ENCODE measurements at places on chromosomes 16 and 17. TPM values are rescaled to one million over a fixed set of nuclear protein-coding genes. Genes with fewer than 3 reads are reported as not detected.

The HOXB5 gene
- 10.5 TPM for polyA plus RNA-seq

The NUFIP2 gene
- 12.5 TPM for polyA plus RNA-seq

The GLYR1 gene
- polyA plus RNA-seq, result 39.3 TPM

The EEF2KMT gene
- 7.0 TPM for polyA plus RNA-seq

The SPECC1 gene
- polyA plus RNA-seq, result 19.2 TPM

The SOST gene
- not detected for polyA plus RNA-seq

The GCGR gene
- polyA plus RNA-seq, result 0.29 TPM

The HOXB7 gene
- polyA plus RNA-seq, result 27.0 TPM

The ALDOC gene
- 18.5 TPM for polyA plus RNA-seq

The PRAC2 gene
- polyA plus RNA-seq, result not detected

The ENPP7 gene
- not detected for polyA plus RNA-seq

The ZNF423 gene
- 4.9 TPM for polyA plus RNA-seq

The ZP2 gene
- not detected for polyA plus RNA-seq

The RNF222 gene
- polyA plus RNA-seq, result not detected

The CMTM2 gene
- polyA plus RNA-seq, result not detected

The IL32 gene
- 127 TPM for polyA plus RNA-seq

The ITGAD gene
- polyA plus RNA-seq, result 0.03 TPM

The DNAH3 gene
- not detected for polyA plus RNA-seq

The SRCIN1 gene
- polyA plus RNA-seq, result 1.0 TPM

The OR4D1 gene
- not detected for polyA plus RNA-seq

The CNTNAP1 gene
- polyA plus RNA-seq, result 12.5 TPM

The EVI2A gene
- 3.7 TPM for polyA plus RNA-seq

The MT1M gene
- 6.0 TPM for polyA plus RNA-seq

The TSNAXIP1 gene
- 2.2 TPM for polyA plus RNA-seq

The TBC1D3B gene
- polyA plus RNA-seq, result 10.4 TPM

The DPEP3 gene
- polyA plus RNA-seq, result 0.07 TPM

The WFIKKN2 gene
- polyA plus RNA-seq, result 0.81 TPM

The ZNF263 gene
- 21.8 TPM for polyA plus RNA-seq

The CCL1 gene
- polyA plus RNA-seq, result not detected

The LPO gene
- not detected for polyA plus RNA-seq

The ABCC12 gene
- not detected for polyA plus RNA-seq

The EXOC7 gene
- polyA plus RNA-seq, result 115 TPM

The ALOX15B gene
- 2.0 TPM for polyA plus RNA-seq

The SHISA9 gene
- polyA plus RNA-seq, result 0.80 TPM

The FAM117A gene
- 4.6 TPM for polyA plus RNA-seq

The CFAP20 gene
- 17.1 TPM for polyA plus RNA-seq

The KRT36 gene
- not detected for polyA plus RNA-seq

The HOXB1 gene
- not detected for polyA plus RNA-seq

The EIF5A gene
- polyA plus RNA-seq, result 469 TPM

The PPP1R27 gene
- 2.6 TPM for polyA plus RNA-seq

The KIF2B gene
- polyA plus RNA-seq, result not detected

The SULT1A1 gene
- polyA plus RNA-seq, result 72.8 TPM

All from adrenal gland (tissue), 19 donors.